ENCODE measurements at places on chromosomes 6 and 20.
A peak's percentile ranks its signal among the peaks of the same experiment; 100 is the strongest.

GRCh38 chr6:5044866-5045265 is 40.3 kb upstream of the PPP1R3G start:
- no peak for DNase-seq

DNA sequence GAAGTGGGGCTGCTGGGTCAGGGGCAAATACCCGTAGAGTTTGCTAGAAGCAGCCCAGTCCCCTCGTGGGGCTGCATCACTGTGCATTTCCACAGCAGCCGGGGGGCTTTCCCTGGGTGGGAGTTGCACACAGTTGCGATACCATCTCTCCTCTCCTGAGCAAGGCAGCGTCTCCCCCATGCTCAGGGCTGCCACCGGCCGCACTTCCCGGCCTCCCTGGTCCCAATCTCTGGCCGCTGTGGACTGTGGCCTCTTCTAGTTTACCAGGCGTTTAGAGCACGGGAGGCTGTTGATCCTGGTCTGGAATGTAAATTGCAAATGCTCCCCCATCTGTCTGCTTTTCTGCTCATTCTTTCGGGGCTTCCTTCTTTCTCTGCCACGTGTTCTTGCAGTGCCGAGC is 31.1 kb downstream of the OSBPL2 start:
- DNase-seq, result no peak

DNA sequence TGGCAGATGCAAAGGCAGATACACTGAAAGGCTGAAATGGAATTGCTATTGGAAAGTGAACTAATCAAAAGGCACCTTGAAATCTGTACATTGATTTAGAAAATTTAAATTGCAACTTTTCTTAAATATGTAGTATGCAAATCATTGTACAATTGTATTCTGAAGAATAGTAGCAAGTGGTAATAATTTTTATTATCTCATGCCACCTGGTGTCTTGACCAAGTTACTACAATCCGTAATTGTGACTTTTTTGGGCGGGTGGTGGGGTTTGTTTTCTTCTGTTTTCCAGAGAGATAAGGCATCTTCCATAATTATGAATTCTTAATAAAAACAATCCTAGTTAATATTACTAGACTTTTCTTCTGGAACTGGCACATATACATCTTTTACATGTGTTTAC is 12.5 kb upstream of the BCKDHB start:
- DNase-seq, result peak; percentile 2

- DNase-seq, result peak; percentile 66
Measured at GRCh38 chr6:72182337-72183246, 296.2 kb downstream of the RIMS1 start.

DNA sequence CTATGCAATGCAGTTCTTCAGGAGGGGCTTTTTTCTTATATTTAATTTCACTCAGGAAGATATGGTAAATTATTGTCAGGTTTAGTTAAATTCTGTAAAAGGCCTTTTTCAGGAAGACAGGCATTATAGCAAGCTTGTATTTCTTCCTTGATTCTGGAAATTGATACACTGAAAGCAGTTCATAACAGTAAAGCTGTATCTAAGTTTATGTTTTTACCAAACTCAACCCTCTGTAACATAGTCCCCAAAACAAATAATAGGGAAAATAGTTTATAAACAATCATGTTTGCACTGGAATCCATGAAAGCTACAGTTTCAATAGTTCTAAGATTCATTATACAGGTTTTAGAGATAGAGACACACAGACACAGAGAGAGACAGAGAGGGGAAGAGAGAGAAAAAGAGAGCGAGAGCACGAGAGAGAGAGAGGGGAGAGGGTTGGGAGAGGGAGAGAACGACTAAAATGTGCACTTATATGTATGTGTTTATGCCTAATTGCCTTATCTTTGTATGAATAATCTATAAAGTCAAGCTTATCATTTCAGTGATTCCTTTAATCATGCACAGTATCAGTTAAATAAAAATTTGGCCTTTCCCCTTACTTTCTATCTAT is 454.4 kb downstream of the RFPL4B start:
- no peak for DNase-seq

- no peak for DNase-seq
Measured at GRCh38 chr6:106556368-106556960, 72.8 kb downstream of the RTN4IP1 start.

- no peak for DNase-seq
Measured at GRCh38 chr6:89475101-89475500, 42.1 kb downstream of the ANKRD6 start.

- peak; percentile 55 for DNase-seq
Measured at GRCh38 chr6:26331218-26332073, 33.6 kb upstream of the BTN3A2 start.

- no peak for DNase-seq
Measured at GRCh38 chr6:114449659-114450058, 106.8 kb upstream of the HS3ST5 start.

- DNase-seq, result no peak
Measured at GRCh38 chr6:37631295-37631694, 66.4 kb downstream of the MDGA1 start.

DNA sequence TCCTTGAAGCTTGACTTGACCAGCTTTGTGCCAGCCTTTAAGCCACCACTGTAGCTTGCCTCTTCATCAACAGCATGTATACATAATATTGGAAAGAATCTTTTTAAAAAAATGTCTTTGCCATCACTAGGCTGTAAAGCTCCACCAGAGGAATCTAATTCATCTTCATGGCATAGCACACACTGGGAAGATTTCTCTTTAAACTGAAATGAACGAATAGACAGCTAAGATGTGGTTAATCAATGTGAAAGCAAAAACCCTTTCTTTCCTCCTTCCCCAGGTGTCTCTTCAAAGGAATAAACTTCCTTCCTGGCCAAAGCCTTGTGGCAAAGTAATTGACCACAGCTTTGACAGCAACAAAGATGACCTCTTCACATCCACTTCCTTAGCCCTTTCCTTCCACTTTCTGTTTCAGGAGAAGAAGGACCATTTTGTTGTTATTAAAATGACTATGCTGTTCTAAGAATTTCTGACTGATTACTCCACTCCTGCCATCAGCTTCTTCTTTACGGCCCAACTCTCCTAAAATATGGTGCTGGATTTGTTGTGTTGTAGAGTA is 428.7 kb upstream of the SOX4 start:
- no peak for DNase-seq

GRCh38 chr6:12977206-12977605 is 260.6 kb downstream of the PHACTR1 start:
- DNase-seq, result no peak

GRCh38 chr6:149896491-149896890 is 1.4 kb downstream of the RAET1E start:
- no peak for DNase-seq

GRCh38 chr6:148890096-148890495 is 143.3 kb downstream of the UST start:
- DNase-seq, result no peak

- no peak for DNase-seq
Measured at GRCh38 chr20:39395478-39396291, 433.5 kb downstream of the DHX35 start.

DNA sequence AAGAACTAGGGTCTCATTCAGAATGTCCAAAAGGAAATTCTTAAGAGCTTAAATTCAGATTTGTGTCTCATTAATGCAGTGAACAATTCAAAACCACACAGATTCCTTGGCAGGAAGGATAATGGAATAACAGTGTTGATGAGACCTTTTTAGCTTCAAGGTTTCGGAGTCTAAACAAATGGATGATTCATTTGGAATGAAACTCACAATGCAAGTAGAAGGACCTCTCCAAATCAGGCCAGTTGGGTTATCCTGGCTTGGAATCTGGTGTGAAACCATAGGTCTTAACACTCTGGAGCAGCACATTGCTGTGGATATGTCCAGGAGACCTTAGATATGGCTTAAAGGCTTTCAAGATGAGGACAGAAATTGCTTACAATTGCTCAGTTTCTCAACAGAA is 44.9 kb downstream of the KCTD20 start:
- DNase-seq, result no peak

GRCh38 chr6:100719883-100720682 is 161.0 kb downstream of the ASCC3 start:
- peak; percentile 22 for DNase-seq

GRCh38 chr6:10382322-10382721 is 32.6 kb downstream of the TFAP2A start:
- no peak for DNase-seq

GRCh38 chr6:43736211-43736786 is 33.7 kb upstream of the VEGFA start:
- DNase-seq, result no peak

- DNase-seq, result no peak
Measured at GRCh38 chr6:150243620-150244314, 100.9 kb downstream of the PPP1R14C start.

DNA sequence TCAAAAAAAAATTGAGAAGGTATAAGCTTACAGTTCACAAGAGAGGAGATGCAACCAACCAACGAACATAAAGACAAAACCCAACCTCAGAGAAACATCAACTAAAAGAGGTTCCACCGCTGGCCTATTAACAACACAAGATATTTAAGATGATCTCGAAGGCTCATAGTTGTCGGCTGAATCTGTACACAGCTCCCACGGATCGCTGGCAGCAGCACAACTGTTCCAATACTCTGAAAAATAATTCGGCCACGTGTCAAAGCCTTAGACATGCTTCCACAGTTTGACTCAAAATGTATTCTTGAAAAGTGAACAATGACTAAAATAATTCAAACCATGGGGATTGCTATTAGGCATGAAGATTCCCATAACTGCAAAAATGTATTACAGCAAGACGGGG is 13.7 kb downstream of the EXOC2 start:
- DNase-seq, result no peak

GRCh38 chr6:168171673-168172353 is 92.8 kb upstream of the FRMD1 start:
- no peak for DNase-seq

DNA sequence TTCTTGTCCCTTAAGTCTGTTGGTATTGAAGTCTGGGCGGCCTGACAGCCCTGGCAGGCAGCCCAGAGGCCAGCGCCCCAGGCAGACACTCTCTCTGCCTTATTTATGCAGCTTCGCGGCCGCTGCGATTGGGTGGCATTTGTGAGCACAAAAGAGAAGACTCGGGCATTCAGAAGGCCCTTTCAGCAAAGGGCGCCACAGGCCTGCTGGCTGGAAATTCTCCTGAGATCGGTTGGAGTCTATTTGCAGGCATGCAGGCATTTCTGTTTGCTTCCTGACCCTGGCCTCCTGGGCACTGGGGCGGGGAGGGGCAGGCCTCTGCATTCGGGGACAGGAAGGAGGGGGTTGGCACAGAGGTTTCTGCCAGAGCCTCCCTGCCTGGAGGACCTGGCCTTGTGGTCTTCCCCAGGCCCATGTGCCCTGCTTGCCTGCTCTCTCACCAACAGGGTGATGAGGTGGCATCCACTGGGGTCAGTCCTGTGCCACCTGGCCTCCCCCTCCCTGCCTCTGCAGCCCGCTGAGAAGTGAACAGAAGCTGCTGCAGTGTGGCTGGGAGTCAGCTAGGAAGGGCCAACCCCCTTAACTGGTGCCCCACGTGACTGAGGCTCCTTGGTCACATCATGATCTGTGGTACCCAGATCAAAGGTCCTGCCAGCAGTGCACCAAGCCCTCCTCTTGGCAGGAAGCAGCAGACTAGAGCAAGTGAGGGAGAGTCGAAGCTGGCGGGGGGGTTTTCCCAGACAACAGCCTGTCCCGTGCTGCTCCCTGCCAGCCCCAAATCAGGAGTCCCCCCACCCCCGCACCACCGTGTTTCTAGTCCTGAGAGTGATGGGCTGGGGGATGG is 16.6 kb upstream of the CCDC167 start:
- peak; percentile 80 for DNase-seq

GRCh38 chr6:135269481-135269891 is 88.4 kb downstream of the MYB start:
- no peak for DNase-seq

DNA sequence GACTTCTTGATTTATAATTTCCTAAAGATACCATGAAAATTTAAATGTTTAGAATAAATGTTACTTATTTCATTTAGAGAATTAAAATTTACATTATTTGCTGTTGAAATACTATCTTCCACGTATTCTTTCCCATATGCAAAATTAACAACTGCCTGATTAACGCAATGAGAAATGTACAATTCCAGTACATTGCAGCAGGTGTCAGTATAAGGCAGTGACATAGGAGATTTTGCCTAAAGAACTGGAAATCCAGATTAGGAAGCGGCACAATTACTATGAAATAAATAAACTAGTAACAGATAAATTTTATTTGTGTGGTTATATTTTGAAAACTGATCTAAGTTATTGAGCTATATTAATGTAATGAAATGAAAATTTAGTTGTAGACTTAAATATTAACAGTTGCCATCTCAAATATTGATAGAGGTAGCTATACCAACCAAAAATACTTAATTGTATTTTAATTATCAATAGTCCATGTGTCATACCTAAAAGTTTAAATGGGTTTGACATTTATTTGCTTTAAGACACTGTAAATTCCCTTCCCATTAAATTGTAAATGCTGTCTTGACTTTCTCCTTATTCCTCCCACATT is 300.2 kb downstream of the UTRN start:
- DNase-seq, result peak; percentile 84

GRCh38 chr6:155291291-155291690 is 23.0 kb downstream of the TFB1M start:
- no peak for DNase-seq

DNA sequence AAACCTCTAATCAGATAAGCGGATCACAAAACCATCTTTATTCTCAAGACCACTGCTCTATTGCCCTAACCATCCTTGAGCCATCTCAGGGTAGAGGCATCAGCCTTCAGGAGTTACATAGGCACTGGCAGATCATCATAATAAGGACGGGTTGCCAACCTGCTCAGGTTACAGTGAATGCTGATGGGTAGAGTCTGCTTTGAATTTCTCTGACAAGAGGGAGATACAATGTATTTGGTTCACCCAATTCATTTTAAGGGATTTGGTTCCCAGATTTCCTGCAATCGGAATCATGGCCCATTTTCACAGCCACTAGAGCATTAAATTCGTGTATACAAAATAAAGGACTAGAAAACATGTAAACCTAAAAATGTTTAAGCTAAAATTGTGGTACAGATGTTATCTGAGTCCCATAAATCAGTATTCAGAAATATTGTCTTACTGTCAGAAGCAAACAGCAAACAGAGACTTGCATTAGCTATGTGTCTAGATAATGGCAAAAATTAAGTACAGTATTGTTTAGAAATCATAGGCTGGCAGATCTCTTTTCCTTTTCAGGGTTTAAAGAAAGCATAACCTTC is 41.9 kb upstream of the TMEM170B start:
- DNase-seq, result no peak
